ENCODE measurements at places on chromosomes 5 and 9.

DNA sequence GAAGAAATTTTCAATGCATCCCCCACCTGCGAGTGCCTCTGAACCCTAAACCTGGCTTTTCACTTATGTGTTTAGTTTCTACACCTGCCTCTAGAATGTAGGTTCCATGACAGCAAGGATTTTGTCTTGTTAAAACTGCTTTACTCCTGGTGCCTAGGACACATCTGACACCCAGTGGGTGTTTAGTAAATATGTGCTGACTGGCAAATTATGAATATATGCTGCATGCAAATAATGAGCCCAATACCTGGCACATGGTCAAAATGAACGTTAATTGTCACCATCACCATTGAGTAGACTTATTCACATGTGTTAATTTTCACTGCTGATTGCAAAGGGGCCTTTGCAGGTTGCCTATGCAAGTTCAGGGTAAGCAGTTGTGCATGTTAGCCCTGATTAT lies 249.9 kb upstream of the WWC1 start:
- DNase-seq: no peak

GRCh38 chr5:3734632-3735031 lies 139.0 kb downstream of the IRX1 start:
- no peak for DNase-seq

DNA sequence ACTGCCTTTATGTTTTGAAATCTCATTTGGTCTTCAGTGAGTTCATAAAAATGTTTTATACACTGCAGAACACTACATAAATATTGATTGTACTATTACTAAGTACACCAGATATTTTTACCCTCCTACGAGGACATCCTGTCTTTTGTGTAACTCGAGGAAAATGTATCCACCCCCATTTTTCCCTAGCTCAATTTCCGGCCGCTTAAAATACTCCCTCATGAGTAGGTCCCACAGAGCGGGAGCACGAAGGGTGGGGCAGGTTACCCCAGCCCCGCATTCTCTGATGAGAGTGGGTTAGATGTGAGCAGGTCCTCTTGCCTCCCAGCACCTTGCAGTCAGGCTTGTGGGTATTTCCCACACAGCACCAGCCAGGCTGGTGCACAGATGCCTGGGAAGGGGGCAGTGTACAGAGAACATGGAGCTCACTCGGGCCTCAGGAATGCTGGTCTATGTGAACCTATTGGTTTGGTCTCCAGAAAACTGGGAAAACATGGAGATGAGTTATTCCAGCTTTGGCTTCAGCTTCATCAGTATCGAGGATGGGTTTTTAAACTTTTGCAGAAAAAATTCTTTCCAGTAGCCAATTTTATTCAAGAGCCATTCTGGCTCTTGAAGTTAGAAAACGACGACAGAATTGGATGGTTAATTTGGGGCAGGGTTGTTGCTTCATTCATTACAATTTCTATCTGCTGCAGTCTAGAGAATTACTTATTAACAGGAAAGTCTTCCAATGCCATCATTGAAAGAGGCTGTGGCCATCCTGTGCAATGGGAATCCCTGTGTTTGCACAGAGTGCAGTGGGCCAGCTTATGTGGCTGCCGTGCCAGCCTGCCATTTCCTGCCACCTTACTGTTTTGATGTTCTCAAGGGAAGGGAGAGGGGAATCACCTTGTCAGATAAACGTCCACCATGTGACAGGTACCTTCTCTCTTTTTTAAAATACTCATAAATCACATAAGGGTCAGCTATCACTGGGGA lies 73.2 kb downstream of the WDR41 start:
- DNase-seq: no peak

DNA sequence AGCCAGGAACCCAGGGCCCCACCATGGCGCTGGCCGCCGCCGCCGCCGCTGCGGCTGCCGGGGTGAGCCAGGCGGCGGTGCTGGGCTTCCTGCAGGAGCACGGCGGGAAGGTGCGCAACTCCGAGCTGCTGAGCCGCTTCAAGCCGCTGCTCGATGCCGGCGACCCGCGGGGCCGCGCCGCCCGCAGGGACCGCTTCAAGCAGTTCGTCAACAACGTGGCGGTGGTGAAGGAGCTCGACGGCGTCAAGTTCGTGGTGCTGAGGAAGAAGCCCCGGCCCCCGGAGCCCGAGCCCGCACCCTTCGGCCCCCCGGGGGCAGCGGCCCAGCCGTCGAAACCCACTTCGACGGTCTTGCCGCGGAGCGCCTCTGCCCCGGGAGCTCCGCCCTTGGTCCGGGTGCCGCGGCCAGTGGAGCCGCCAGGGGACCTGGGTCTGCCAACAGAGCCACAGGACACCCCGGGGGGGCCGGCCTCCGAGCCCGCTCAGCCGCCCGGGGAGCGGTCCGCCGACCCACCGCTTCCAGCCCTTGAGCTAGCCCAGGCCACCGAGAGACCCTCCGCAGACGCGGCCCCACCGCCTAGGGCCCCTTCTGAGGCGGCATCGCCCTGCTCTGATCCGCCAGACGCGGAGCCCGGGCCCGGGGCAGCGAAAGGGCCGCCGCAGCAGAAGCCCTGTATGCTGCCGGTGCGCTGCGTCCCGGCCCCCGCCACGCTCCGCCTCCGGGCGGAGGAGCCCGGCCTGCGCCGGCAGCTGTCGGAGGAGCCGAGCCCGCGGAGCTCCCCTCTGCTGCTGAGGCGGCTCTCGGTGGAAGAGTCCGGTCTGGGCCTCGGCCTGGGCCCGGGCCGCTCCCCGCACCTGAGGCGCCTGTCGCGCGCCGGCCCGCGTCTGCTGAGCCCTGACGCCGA lies 749 bp downstream of the SOWAHA start:
- no peak for DNase-seq

DNA sequence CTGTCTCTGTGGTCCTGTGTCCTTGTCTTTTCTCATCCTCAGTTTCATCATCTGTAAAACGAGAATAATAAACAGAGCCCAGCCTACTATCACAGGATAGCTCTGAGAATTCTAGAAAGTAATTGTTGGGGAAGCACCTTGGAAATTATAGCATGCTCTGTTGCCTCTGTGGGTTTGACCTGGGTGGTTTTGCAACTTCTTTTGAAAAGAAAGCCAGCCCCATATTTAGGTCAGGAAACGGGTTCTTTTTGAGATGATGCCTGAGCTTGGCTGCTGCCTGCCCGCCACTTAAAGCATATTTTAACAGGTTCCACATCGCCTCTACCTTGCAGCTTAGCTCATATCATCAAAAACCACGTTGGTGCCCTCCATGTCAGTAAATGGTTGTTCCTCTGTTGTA lies 111.1 kb downstream of the TLR4 start:
- DNase-seq: no peak

- DNase-seq: no peak
Observed at GRCh38 chr5:58185801-58186200, 274.1 kb downstream of the PLK2 start.

DNA sequence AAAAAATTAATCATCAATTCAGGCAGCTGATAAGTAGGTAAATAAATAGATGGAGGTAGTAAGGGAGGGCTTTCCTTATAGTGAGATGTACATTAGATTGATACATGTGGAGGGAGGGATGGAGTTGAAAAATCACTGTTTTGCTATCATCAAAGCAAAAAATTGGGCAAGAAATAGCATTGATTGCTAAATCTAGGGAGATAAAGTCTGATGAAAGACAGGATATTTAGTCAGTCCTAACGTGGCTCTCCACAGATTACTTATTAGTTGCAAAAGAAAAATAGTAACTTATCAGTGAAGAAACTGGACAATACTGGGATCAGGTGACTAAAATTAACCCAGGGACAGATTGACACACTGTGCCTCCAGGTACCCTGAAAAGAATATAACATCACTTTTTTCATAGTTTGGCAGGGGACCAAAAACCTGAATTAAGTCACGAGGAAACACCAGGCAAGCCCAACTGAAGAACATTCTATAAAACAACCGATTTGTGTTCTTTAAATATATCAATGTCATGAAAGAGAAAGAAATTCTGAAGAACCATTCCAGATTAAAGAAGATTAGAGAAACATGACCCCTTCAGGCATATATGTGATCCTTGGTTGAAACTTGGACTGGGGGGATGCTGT lies 27.1 kb upstream of the GOLPH3 start:
- DNase-seq: no peak

- DNase-seq: no peak
Observed at GRCh38 chr9:136262671-136263178, 17.1 kb upstream of the QSOX2 start.

DNA sequence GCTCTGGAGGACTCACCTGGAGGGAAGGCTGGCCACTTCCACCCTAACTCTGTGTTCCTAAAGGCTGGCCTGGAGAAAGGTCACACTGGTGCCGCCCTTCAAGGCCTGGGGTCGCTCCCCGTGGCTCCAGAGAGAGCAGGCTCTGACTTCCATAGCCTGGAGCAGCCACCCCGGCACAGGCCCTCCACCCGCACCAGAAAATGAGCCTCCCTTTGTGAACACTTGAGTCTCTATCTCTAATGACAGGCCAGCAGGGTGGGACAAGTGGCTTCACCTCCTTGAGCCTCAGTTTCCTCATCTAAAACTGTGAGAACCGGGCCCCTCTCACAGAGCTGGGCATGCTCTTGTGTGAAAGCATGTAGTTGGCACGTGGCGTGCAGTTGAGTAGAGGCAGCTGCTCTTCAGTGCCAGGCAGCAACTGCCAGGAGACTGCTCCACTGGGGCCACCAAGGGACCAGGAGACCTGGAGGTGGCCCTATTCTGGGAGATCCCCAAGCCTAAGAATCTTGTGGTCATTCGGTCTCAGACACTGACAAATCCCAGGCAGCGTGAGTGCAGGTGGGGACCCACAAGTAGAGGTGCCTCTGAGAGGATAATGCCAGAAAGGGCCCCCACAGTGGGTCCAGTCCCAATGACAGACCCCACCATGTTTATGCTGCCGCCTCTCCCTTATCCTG lies 56.7 kb upstream of the GARNL3 start:
- no peak for DNase-seq

DNA sequence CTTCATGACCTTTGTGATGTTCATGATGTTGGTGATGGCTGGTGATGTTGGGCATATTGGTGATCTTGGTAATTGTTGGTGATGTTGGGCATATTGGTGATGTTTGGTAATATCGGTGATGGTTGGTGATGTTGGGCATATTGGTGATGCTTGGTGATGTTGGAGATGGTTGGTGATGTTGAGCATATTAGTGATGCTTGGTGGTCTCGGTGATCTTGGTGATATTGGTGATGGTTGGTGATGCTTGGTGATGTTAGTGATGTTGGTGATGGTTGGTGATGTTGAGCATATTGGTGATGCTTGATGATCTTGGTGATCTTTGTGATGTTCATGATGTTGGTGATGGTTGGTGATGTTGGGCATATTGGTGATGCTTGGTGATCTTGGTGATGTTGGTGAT lies 73.8 kb downstream of the IRX2 start:
- no peak for DNase-seq

- no peak for DNase-seq
Observed at GRCh38 chr5:145497052-145497451, 338.1 kb downstream of the PRELID2 start.

GRCh38 chr5:51275428-51275827 lies 107.8 kb upstream of the ISL1 start:
- DNase-seq: no peak

DNA sequence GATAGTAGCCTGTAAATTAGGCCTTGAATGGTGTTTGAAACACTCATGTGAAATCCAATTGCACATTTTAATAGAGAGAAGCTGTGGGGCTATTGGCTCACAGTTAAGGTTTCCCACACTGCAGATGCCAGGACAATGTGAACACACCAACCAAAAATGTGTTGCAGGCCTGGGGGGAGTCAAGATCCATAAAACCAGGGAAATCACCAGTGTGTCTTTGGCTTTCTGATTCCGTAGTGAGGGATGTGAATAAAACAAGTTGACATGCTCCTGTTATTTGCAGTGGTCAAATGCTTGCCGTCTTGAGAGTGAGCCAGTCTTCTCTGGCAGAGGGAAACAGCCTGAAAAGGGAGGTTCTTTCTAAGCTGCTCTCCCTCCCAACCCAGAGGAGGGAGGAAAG lies 79.0 kb downstream of the ZNF462 start:
- no peak for DNase-seq

- no peak for DNase-seq
Observed at GRCh38 chr9:95266649-95267048, 50.9 kb downstream of the FANCC start.

- DNase-seq: no peak
Observed at GRCh38 chr5:158492841-158493242, 606.9 kb downstream of the EBF1 start.

DNA sequence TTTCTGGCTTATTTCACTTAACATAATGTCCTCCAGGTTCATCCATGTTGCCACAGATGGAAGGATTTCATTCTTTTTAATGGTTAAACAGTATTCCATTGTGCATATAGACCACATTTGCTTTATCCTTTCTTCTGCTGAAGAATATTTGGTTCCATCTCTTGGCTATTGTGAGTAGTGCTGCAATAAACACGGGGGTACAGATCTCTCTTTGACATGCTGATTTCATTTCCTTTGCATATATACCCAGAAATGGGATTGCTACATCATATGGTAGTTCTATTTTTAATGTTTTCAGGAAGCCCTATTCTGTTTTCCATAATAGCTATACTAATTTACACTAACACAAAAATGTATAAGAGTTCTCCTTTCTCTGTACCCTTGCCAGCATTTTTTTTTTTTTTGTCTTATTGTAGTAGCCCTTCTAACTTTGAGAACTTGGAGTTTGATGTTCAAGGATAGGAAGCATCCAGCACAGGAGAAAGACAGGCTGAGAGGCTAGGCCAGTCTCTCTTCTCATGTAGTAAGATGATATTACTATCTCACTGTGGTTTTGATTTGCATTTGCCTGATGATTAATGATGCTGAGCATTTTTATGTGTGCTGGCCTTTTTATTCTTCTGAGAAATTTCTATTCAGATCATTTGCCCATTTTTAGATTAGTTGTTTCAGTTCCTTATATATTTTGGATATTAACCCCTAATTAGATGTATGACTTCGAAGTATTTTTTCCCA lies 592.2 kb upstream of the ZNF608 start:
- no peak for DNase-seq

GRCh38 chr5:154625031-154625430 lies 130.1 kb upstream of the LARP1 start:
- no peak for DNase-seq

DNA sequence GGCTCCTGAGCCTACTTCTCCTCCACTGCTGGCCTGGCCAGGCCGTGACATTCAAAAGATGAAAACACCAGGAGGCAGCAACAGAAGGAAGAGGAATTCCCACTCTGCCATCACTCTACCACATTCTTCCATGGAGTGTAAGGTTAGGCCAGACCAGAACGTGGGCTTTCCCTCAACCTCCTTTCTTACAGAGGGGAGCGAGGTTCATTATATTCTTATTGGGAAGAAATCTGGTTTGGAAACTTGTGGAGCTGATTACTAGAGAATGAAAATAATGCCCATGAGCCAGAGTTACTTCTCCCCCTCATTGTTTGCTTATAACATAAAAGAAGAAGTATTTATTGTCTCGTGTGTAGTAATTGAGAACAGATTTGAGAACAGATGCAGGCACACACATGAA lies 136.3 kb upstream of the BASP1 start:
- DNase-seq: no peak

DNA sequence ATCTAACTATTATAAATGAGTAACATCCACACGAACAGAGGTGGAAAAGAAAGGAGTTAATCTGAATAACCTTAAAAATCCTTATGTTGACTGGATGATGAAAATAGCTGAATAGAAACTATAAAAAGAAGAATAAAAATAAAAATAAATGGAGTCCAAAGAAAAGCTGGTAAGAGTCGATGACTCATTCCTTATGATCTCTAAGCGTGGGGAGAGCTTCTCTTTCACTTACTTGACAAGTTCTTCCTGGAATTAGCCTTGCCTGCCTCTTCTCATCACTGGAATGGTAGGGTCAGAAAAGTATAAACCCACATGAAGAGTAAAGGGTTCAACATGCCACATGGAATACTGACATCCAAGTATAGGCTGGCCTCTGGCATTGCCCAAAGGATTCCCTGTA lies 477.0 kb upstream of the RGMB start:
- no peak for DNase-seq

All from activated naive CD8-positive, alpha-beta T cell treated with anti-CD3 and anti-CD28 coated beads, Interleukin-2, amount 50 U/mL, for 16 hours (primary cell).